ENCODE measurements at places on chromosomes 2 and 18.

- no peak for DNase-seq
Observed at GRCh38 chr2:239354132-239354790, 46.6 kb downstream of the HDAC4 start.

DNA sequence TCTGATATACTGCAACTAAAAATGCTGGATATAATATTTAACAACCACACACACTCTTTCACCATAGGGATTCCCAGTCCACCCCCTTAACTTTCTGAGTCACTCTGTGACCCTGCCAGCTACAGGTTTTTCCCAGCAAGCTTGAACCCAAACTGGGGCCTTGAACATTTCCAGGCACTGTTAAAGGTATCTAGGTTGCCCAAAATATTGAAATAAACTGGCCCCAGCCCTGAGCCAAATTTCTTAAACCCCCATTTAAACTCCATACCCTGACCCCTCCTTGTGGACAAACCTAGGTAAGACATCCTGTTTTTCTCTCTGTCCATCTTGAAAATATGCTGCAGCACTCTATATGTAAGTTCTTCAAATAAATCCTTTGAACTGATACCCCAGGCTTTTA is 19.7 kb upstream of the DCTN1 start:
- no peak for DNase-seq

- no peak for DNase-seq
Observed at GRCh38 chr18:76434452-76434851, 60.6 kb downstream of the ZNF516 start.

GRCh38 chr2:160251569-160251968 is 51.5 kb upstream of the ITGB6 start:
- no peak for DNase-seq

- DNase-seq: no peak
Observed at GRCh38 chr2:111659361-111660333, 224.3 kb downstream of the ANAPC1 start.

Measured in Peyer's patch (tissue), 4 donors.